ENCODE measurements at places on chromosomes 1 and 21. TPM values are rescaled to one million over a fixed set of nuclear protein-coding genes. Genes with fewer than 3 reads are reported as not detected.

Gene ADCY10
- total RNA-seq: 0.30 TPM

Gene PTGFRN
- 60.6 TPM for total RNA-seq

Gene CGN
- total RNA-seq: 19.7 TPM

Gene TMPRSS15
- total RNA-seq: not detected

Gene SLC45A1
- 13.8 TPM for total RNA-seq
